ENCODE measurements at places on chromosomes 16 and 17.

DNA sequence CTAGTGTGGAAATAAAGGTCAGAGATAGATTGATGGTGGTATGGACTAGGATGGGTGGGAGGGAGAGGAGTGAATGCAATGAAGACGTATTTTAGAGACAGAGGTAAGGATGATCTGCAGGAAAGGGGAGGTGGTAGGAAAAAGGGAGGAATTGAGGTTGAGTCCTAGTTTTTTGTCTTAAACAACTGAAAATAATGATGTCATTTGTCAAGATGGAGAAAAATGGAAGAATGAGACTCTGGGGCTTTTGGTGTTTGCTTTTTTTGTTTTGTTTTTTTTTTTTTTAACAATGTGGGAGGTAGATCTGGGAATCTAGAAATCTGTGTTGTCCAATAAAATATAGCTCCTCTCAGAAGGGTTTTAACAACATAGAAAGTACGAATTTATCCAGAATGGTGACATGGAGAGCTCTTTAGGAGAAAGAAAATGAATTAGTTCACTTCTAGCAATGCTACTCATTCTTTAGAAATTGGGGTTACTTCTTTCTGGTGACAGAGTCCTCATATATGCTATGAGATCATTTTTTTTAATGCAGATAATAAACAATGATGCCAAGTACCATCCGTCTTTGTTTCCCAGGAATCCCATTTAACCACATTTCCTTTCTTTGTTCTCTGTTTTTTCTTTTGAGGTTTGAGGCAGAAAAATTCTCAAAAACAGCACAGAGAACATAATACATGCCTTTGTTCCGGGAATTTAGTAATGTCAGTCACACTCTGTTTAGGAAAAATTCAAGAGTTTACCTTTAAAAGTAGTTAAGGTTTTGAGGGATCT lies 225.3 kb upstream of the COX10 start:
- no peaks in the 10 kb centered on the region for H3K36me3 ChIP-seq
- DNase-seq = no peak
- no peak overlapping the region for H3K4me3 ChIP-seq
- H3K27me3 ChIP-seq = no peaks in the 10 kb centered on the region
- peaks cover 6% of the 10 kb centered on the region for H3K4me1 ChIP-seq
- no peak overlapping the region for H3K27ac ChIP-seq

DNA sequence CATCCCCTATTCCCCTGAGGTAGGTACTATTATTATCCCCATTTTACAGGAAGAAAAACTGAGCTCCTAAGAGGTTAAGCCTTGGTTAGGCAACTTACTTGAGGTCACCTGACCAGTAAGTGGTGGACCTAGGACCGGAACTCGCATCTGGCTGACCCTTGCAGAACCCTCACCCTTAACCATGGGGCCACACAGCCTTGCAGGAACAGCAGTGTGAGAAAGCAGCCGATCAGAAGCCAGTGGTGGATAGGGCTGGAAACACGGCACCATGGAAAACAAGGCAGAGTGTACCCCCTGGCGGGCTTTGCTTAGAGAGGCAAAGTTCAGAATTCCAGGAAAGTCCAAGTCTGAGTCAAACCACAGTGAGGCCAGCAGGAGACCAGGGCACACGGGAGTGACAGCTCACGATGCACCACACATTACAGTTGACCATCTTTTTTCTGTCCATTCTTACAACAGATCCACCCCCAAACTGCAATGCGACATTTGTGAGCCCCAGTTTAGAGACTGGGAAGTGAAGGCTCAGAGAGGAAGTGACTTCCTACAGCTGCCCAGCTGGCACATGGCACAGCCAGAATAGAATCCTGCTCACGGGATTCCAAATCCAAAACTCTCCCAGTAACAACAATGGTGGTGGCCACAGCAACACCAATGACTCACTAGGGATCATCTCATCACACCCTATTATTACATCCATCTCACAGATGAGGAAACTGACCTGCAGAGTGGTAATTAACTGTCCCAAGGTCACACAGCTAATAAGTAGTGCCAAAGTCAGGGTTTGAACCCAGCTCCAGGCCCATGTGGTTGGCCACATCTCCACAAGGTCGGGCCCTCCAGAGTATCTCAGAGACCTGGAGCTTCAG lies 20.3 kb downstream of the KIFC3 start:
- no peaks in the 10 kb centered on the region for H3K27me3 ChIP-seq
- H3K4me3 ChIP-seq = no peak overlapping the region
- H3K27ac ChIP-seq = no peak overlapping the region
- H3K4me1 ChIP-seq = no peaks in the 10 kb centered on the region
- H3K36me3 ChIP-seq = no peaks in the 10 kb centered on the region

DNA sequence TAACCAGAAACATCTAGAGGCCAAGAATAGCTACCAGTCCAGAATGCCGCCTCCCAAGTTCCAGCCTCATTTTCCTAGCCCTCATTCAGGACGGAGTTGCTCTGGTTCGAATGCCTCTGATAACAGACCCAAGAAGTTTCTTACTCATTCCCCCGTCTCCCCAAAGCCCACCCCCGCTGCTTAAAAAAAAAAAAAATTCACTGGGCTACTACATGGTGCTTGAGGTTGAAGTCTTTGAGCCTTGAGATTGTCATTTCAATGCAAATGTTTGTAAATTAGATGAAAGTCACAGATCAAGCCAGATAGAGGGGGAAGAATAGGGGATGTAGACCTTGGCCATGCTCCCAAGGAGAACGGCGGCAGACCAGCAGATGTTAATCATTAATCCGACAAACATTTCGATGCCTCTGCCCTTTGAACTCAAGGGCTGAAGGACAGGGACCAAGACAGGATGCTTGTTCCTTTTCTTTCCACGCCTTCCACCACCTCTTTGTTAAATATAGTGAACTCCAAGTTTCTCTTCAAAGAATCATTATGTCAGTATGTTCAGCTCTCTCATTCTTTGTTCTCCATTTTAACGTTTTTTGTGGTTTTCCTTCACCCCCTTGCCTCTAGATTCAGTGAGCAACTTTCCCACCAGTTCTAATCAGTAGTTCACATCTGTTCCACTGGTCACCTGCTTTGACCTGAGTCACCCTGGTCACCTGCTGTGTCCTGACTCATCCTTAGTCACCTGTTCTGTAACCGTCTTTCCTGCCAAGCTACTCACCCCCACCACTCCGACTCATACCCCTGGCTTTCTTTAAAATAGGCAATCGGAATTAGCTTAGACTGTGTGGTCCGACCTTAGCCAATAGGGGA lies 190.3 kb downstream of the CPPED1 start:
- H3K27me3 ChIP-seq = no peaks in the 10 kb centered on the region
- H3K4me1 ChIP-seq = peaks cover 27% of the 10 kb centered on the region
- DNase-seq = no peak
- peak overlapping the region; percentile 59 for H3K27ac ChIP-seq
- no peaks in the 10 kb centered on the region for H3K36me3 ChIP-seq

DNA sequence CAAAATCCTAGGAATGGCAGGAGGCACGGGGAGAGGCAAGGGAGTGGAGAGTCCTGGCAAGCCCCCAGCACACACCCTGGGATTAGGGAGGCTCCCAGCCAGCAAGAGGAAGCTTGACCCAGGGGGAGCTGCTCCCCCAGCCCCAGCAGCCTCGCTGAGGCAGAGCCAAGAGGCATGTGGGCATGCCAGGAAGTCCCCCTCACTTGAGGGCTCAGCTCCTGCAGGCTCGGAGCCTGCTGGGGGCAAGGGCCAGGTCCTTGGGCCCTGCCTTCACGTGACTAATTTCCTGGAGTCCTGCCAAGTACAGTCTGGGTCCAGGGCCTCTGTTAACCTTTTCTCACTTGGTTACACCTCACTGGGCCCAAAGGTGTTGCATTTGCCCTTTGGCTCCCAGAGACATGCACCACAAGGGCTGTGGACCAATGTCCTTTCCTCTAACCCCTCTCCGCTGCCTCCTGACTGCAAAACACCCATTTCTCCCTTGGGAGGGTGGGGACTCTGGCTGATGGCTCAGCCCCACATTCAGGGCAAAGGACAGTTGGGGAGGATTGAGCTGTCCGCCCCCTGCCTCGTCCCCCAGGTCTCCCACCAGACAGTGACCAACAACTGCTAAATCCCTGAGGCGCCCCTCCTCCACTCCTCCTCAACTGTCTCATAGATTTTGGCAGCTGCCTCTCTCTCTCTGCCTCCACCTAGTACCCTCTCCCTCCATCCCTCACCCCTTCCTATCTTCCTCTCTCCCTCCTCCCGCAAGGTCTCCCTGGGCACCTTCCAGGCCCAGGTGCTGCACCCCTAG lies 4.4 kb upstream of the SLC47A2 start:
- peaks cover 9% of the 10 kb centered on the region for H3K27me3 ChIP-seq
- no peak overlapping the region for H3K4me3 ChIP-seq
- H3K36me3 ChIP-seq = no peaks in the 10 kb centered on the region
- no peak overlapping the region for H3K27ac ChIP-seq
- DNase-seq = no peak

GRCh38 chr17:38556239-38556638 lies 49.5 kb downstream of the SRCIN1 start:
- H3K4me1 ChIP-seq = peaks cover 20% of the 10 kb centered on the region
- H3K27ac ChIP-seq = no peak overlapping the region
- no peak for DNase-seq
- H3K36me3 ChIP-seq = no peaks in the 10 kb centered on the region

DNA sequence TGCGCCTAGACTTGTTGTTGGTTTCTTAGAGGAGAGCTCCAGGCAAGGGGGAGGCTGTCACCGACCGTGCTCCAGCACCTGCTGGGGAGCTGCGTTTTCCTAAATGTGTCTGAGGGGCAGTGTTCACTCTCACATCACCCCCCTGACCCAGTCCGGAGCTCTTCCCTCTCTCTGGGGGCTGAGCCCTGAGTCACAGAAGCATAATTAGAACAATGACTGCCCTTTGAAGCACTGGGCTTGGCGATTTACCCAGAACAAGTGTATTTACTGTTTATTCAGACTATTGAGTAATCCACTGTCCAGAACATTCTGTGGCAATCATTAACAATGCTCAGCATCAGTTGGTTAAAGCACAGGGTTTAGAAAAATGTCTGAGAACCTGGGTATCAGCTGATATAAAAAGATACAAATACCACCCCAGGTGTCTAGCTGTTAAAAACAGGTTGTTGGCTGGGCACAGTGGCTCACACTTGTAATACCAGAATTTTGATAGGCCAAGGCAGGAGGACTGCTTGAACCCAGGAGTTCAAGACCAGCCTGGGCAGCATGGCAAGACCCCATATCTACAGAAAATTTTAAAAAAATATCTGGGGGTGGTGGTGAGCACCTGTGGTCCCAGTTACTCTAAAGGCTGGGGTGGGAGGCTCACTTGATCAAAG lies 8.1 kb downstream of the CES4A start:
- no peak overlapping the region for H3K4me3 ChIP-seq
- DNase-seq = no peak
- peaks cover under 1% of the 10 kb centered on the region for H3K36me3 ChIP-seq
- H3K4me1 ChIP-seq = peaks cover 16% of the 10 kb centered on the region
- no peak overlapping the region for H3K27ac ChIP-seq

DNA sequence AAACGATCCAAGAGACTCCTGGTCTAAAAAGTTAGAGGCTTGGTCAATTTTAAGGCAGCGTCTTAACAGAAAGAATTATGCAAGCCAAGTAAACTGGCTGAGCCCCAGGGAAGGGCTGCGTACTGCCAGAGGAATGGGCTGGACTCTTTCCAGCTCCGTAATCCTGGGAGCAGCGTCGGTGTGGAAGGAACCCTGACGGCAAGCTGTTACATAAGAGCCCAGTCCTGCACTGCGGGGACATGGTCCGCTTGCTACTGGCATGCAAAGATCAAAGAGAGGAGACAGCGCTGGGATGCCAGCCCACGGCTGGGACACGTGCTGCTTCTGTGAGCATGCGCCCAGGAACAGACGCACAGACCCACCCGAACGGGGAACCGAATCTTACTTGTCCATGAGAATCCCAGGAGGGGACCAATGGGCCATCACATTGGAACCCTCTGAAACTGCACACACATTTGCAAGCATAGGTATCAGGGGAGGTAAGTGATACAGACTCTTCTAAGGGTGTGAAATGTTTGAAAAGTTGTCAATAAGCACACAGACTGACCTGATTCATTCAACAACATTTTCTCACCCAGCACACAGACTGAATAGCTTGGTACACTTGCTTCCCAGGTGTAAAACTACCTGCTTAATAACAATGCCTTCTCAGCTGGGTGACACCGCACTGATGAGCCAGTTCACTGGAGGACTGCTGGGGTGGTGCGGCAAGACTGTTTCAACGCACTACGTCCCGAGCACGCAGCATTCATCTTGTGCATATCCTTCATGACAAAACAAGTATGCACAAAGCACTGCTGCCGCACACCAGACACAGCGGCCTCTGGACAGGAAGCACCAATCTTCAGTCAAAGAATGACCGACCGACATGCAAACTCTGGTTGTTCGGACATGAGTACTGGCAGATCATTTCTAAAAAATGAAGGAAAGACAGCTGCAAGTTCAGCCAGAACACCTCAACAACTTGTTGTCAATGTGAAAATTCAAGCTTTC lies 94.9 kb downstream of the ANKRD11 start:
- no peaks in the 10 kb centered on the region for H3K27me3 ChIP-seq
- no peak overlapping the region for H3K27ac ChIP-seq
- H3K4me3 ChIP-seq = no peak overlapping the region
- H3K36me3 ChIP-seq = peaks cover 32% of the 10 kb centered on the region
- no peak for DNase-seq
- H3K4me1 ChIP-seq = peaks cover 16% of the 10 kb centered on the region

GRCh38 chr16:78732696-78733095 lies 633.2 kb downstream of the WWOX start:
- no peaks in the 10 kb centered on the region for H3K4me1 ChIP-seq
- H3K27ac ChIP-seq = no peak overlapping the region
- peaks cover 2% of the 10 kb centered on the region for H3K27me3 ChIP-seq
- H3K4me3 ChIP-seq = no peak overlapping the region
- H3K36me3 ChIP-seq = no peaks in the 10 kb centered on the region

DNA sequence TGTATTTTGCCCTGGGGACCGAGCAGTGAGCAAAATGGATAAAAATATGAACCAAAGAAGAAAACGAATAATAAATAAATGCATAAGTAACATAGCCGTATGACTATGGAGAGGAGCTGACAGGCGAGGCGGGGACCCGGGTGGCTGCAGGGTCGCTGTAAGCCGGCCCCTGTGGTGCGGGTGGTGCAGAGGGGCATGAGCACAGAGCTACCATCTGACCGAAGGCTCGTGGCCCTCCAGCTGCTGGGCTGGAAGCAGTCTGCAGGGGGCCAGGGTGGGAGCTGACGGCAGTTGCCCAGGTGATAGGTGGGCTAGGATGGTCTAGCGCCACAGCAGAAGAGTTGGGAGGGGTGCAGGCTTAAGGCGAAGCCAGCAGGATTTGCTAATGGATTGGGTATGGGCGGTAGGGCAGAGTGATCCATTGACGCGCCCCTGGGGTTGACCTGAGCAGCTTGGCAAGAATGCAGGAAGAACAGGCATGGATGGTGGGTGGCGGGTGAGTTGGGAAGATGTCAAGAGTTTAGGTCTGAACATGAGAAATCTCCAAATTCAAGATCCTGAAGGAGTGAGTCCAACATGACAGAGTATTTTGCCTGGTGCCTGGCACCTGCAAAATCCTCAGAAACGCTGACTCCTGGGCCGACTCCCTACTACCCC lies 228.0 kb downstream of the FOXL1 start:
- peaks cover 5% of the 10 kb centered on the region for H3K27me3 ChIP-seq
- no peak overlapping the region for H3K4me3 ChIP-seq
- no peak for DNase-seq
- H3K36me3 ChIP-seq = no peaks in the 10 kb centered on the region

GRCh38 chr16:47697826-47698225 lies 236.7 kb downstream of the PHKB start:
- no peak overlapping the region for H3K27ac ChIP-seq
- H3K4me3 ChIP-seq = no peak overlapping the region
- no peak for DNase-seq
- H3K4me1 ChIP-seq = peaks cover 10% of the 10 kb centered on the region
- H3K27me3 ChIP-seq = no peaks in the 10 kb centered on the region

Measured in activated T-helper 2 cell treated with anti-CD3 and anti-CD28 coated beads, Interferon-gamma antibody, Interleukin-2, Interleukin-4, amounts not matched to agents 10 μg/mL and 5 μg/mL and 100 μg/mL, durations not matched to agents 14 hours and 24 hours and 36 hours (primary cell).